RPMI7951 (cell line): ENCODE measurements at places on chromosomes 5 and 9.
A peak's percentile ranks its signal among the peaks of the same experiment; 100 is the strongest.

DNA sequence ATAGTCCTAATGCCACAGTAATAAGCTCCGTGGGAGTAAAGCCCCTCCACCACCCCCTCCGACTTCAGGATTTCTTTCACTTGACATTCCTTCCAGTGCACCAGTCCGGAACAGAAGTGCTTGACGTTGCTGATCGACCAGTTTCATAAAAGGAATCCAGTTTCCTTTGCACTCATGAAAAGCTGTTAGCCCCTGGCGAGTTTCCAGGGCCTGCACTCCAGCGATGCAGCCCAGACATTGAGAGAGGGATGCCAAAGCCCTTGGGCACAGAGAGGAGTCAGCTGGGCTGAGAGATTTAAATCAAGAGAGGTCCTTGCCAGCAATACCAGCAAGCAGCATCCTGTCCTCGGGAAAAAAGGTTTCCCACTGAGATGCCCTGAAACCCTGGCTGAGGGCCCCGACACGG is 170.1 kb downstream of the GABBR2 start:
- peak; percentile 82 for DNase-seq

GRCh38 chr9:16653491-16654399 is 216.7 kb downstream of the BNC2 start:
- no peak for DNase-seq

- no peak for DNase-seq
These were observed 626.5 kb downstream of the PDE4D start for GRCh38 chr5:59267033-59267432.

DNA sequence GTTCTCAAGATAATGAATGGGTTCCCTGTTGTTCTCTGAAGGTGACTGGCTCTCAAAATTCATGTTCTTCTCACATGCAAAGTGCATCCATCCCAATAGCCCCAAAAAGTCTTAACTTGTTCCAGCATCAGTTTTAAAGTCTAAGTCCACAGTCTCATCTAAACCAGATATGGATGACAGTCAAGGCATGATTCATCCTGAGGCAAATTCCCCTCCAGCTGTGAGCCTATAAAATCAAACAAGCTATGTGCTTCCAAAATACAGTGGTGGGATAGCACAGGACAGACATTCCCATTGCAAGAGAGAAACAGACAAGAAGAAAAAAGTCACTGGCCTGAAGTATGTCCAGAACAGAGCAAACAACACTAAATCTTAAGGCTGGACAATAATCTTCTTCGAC is 25.4 kb downstream of the FBXO10 start:
- no peak for DNase-seq

- DNase-seq = no peak
These were observed 21.9 kb downstream of the CD14 start for GRCh38 chr5:140611020-140611521.

DNA sequence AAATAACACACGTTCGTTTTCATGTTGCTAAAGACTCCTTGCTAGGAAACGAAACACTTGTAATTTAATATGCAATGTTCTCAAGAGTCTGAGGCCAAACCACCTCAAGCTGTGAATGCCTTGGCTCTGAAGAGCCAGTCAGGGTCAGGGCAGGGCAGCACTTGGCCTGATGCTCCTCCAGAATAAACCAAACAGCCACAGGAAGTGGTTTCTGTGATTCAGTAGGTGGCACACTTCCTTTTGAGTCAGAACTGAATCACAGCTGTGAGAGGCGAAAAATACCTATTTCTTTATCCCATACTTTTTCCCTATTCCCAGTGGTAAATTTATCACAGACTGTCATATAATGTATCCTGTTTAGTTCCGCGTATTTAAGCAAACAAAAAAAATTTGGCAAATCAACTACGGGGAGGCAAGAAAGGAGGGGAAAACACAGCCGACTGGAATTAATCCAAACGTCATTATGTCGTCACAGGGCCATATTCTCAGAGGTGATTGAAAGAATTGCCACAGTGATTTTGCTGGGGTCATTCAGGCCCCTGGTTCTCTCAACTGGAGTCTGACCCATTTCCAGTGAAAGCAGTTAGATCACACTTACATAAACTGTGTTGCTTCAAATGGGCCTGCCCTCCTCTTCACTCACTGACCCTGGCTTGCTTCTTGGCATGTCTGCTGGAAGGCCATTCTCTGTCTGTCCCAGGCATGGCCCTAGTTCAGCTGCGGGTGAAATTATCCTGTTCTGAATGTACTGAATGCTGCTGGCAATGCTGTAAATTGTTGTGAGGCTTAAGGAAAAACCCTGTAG is 71.2 kb downstream of the ARRDC3 start:
- peak; percentile 99 for DNase-seq

GRCh38 chr9:20863945-20864344 is 167.5 kb downstream of the HACD4 start:
- DNase-seq = no peak

GRCh38 chr5:35762368-35762767 is 94.3 kb upstream of the IL7R start:
- no peak for DNase-seq

DNA sequence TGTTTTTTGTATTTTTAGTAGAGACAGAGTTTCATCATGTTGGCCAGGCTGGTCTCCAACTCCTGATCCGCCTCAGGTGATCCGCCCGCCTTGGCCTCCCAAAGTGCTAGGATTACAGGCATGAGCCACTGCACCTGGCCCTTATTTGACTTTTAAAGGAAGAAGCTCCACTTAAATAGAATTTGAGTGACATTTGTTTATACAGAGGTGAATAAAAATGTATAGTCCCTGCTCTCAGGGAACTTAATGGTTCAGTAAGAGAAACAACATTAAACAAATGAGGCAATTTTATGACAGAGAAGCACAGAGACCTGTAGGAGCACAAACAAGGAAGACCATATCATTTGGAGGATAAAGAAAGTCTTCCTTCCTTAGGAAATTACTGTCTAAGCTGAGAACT is 65.7 kb downstream of the C9orf152 start:
- DNase-seq = no peak

DNA sequence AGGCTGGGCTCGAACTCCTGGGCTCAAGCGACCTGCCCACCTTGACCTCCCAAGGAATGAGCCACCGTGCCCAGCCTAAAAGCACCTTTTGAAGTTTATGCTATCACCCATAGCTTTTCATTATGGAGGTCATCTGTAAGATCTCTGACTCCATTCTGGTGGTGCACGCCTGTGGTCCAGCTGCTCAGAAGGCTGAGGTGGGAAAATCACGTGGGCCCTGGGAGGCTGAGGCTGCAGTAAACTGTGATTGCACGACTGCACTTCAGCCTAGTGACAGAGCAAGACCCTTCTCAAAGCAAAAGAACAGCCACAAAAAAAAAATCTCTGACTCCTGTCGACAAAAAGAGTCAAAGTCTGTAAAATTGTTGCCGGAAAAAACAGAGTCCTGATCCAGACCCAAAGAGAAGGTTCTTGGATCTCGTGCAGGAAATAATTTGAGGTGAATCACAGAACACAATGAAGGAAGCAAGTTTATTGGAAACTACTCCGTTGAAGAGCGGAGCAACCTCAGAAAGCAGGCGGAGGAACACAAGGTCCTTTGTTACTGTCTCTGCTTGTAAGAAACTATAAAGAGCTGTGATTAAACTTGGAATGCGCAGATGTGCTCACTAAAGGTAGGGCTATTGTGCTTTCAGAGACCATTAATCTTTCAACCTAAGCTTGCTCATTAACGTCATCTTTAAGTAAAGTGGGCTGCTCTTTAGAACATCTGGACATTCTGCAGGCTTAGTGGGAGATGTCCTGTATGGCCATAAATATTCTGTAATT is 2.0 kb upstream of the HAUS6 start:
- DNase-seq = peak; percentile 42

- DNase-seq = no peak
These were observed 597.3 kb downstream of the GABRG2 start for GRCh38 chr5:162664846-162665245.

GRCh38 chr9:109440117-109440515 is 58.0 kb downstream of the PTPN3 start:
- no peak for DNase-seq

- DNase-seq = no peak
These were observed 241.2 kb downstream of the CETN3 start for GRCh38 chr5:90168399-90168798.
